ENCODE measurements at places on chromosomes 7 and 10.

DNA sequence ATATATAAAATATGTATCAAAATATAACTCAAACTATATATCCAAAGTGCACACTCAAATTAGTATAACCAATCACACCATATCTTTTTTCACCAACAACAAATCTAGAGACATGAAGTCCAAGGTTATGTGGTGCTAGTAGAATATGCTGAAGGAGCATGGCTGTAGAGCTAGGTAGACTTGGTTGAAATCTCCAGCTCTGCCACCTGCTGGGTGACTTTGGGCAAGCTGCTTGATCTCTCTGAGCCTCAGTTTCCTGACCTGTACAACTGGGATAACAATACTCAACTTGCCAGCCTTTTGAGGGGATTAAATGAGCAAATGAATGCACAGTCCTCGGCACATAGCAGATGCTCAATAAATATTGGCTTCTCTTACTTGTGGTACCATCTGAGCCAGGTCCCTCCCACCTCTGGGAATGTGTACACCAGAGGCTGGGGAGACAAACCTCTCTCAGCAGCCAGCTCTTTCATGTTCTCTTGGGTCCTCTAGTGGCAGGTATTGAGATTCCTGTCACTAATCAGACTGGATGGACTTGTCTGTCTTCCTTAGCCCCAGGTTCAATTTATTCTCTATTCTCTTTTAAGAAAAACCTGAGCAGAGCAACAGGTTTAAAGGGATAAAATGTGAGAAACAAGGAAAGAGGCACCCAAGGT lies 94.3 kb upstream of the PDE1C start:
- DNase-seq = no peak

DNA sequence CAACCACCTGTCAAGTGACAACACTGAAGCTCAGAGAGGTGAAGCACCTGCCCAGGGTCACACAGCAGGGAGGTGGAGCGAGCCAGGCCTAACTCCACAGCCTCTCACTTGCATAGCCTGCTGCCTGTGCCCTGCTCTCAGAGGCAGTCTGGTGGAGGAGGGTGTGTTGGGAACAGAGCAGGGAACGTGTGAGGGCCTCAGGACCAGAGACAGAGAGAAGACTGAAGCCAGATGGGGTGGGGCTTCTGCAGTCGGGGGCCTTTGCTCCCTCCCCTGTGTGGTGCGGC lies 114.0 kb downstream of the PTPN20 start:
- DNase-seq = no peak

GRCh38 chr7:1562116-1562515 lies 6.1 kb upstream of the TMEM184A start:
- DNase-seq = no peak

- no peak for DNase-seq
Measured at GRCh38 chr7:148483515-148484308, 106.9 kb upstream of the C7orf33 start.

DNA sequence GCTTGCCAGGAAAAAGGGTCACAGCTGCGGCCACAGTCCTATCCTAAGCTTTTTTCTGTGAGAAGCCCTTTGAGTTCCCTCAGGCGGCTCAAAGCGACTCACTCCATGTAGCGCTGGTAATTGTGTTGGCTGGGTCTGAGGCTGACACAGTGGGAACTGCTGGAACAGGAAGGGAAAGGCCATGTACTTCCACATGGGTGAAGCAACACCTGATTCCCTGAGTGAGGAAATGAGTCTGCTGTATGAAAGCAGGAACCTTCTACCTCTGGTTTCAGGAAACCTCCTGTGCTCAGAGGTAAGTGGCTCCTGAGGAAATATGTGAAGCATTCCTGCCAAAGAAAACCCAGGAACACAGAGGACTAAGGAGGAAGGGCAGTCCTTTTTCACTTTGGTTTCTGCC lies 734.6 kb upstream of the SORCS1 start:
- DNase-seq = no peak

DNA sequence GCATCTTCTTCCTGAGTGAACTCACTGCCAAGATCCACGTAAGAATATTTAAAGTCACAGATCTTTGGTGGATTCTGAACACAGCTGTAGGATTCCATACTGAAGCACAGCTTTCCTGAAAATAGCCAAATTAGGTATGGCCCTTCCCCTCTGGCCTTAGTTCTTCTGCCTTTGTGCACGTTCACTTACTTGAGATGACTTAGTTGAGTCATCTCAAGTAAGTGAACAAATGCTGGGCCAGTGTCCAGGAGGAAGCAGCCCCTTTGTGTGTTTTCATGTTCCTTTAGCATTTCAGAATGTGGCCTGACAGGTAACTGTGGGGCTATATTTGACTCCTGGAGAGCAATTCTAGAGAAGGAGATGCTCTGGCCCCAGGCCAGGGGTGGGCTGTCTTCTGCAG lies 51.5 kb downstream of the CCNY start:
- DNase-seq = no peak

All from stimulated activated CD4-positive, alpha-beta T cell treated with anti-CD3 and anti-CD28 coated beads, TNF-alpha, amount 100 ng/mL, for 24 hours (primary cell).